SK-N-SH (cell line): ENCODE measurements at places on chromosomes 16 and 17.

- DNase-seq, result no peak
These were observed 9.7 kb downstream of the SPNS3 start for GRCh38 chr17:4443476-4443875.

DNA sequence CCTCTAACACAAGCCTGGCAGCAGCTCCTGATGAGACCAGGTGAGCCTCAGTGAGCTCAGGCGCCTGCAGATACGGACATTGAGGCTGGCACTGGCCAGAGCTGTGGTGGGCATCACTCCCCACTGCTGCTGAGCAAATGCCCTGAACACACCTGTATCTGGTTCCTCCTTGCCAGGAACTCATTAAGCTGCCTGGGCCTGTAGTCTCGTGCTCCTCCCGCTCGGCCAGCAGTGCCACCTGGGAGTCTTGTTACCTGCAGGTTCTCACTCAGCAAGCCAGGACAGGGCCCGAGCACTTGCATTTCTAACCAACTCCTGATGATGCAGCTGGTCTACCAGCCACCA is 13.3 kb downstream of the EIF4A3 start:
- no peak for DNase-seq

DNA sequence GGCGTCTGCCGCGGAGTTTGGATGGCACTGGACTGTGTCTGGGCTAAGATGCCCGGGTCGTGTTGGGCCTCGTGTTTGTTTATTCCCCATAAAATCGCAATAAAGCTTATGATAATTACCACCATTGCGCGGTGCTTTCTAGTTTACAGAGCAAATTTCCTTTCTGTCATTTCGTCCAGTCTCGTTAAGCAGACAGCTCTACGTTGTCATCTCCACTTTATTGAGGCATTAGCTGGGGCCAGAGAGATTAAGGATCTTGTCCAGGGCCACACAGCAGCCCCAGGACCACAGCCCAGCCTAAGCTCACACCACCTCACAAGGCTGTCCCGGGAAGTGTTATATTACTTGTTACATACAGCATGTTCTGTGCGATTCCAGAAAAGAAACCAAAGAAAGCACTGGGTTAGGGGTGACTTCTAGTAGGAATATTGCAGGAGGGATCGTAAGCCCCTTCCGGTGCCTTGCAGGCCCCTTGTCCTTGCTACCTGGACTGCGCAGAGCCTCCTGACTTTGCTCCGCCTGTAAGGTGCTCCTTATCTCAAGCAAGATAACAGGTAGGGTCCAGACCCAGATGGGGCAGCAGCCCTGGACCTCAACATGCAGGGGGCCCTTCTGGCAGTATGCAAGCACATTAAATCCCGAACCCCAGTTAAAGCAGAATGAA is 6.3 kb downstream of the NOS2 start:
- DNase-seq, result peak; percentile 42

GRCh38 chr16:85245307-85246172 is 133.3 kb upstream of the CIBAR2 start:
- DNase-seq, result peak; percentile 82

- DNase-seq, result no peak
These were observed 5.5 kb downstream of the USP6 start for GRCh38 chr17:5121186-5121841.

GRCh38 chr17:73934696-73935095 is 268.8 kb upstream of the RPL38 start:
- no peak for DNase-seq

GRCh38 chr17:32623196-32623595 is 136.4 kb downstream of the CDK5R1 start:
- no peak for DNase-seq

- peak; percentile 50 for DNase-seq
These were observed 3.1 kb upstream of the MIF4GD start for GRCh38 chr17:75273977-75274708.

GRCh38 chr17:44794851-44795413 is 35.2 kb downstream of the GJC1 start:
- no peak for DNase-seq

DNA sequence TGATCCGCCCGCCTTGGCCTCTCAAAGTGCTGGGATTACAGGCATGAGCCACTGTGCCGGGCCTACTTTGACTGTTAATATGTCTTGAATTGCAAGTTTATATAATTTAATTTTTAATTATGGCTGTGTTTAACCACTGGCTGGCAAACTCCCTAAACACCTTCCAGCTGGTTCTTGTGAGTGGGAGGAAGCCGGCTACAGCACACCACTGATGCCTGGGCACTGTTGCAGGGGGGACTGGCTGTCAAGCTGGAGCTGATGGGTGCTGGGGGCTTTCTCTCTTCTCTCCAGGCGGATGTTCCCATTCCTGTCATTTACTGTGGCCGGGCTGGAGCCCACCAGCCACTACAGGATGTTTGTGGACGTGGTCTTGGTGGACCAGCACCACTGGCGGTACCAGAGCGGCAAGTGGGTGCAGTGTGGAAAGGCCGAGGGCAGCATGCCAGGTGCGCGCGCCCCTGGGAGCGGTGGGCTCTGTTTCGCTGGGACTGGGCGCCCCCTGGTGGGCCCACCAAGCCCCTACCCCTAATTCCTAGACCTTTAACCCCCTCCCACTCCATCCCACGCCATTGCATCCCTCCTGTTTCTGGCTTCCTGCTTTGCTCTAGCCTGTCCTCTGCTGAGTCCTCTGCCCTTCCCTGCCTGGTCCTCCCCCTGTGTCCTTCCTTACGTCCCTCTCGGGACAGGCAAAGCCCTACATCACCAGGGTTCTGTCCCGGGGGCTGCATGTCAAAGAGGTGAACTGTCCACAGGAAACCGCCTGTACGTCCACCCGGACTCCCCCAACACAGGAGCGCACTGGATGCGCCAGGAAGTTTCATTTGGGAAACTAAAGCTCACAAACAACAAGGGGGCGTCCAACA is 9.5 kb downstream of the TBX21 start:
- peak; percentile 95 for DNase-seq

GRCh38 chr16:21167360-21167759 is 8.9 kb downstream of the LDAF1 start:
- DNase-seq, result no peak

GRCh38 chr16:1054660-1055556 is 17.6 kb upstream of the SSTR5 start:
- DNase-seq, result peak; percentile 91

GRCh38 chr16:73572135-73572828 is 524.4 kb upstream of the ZFHX3 start:
- DNase-seq, result no peak

- DNase-seq, result no peak
These were observed 145.9 kb upstream of the CIBAR2 start for GRCh38 chr16:85258166-85258565.

GRCh38 chr17:83136931-83137330 is 57.5 kb downstream of the METRNL start:
- DNase-seq, result no peak

- peak; percentile 67 for DNase-seq
These were observed 15.0 kb downstream of the TRPV1 start for GRCh38 chr17:3594051-3594800.

GRCh38 chr17:6660805-6661463 is 9.4 kb downstream of the C17orf100 start:
- DNase-seq, result no peak

GRCh38 chr16:11757671-11758545 is 15.3 kb upstream of the TXNDC11 start:
- no peak for DNase-seq

DNA sequence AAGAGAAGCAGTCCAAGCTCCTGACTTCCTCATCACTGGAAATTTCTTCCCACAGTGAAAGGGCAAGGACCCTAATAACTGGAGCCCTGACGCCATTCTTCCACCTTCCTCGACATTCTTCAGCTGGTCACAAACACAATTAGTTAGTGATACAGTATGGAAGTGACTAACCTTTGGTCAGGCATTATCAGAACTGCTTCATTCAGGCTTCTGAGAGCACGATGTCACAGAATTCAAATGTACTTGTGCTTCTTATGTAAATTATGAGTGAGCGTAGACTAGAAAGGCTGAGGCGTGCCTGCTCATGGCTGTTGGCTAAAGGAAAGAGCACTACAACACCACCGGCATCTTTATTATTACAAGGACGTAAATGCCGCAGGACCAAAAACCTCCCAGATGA is 302.9 kb upstream of the AXIN2 start:
- DNase-seq, result no peak

- peak; percentile 45 for DNase-seq
These were observed 4.2 kb downstream of the CDK3 start for GRCh38 chr17:76004750-76005262.

- no peak for DNase-seq
These were observed 22.4 kb downstream of the SOCS3 start for GRCh38 chr17:78337244-78338109.

- DNase-seq, result no peak
These were observed 43.7 kb downstream of the USP22 start for GRCh38 chr17:20999044-20999573.

DNA sequence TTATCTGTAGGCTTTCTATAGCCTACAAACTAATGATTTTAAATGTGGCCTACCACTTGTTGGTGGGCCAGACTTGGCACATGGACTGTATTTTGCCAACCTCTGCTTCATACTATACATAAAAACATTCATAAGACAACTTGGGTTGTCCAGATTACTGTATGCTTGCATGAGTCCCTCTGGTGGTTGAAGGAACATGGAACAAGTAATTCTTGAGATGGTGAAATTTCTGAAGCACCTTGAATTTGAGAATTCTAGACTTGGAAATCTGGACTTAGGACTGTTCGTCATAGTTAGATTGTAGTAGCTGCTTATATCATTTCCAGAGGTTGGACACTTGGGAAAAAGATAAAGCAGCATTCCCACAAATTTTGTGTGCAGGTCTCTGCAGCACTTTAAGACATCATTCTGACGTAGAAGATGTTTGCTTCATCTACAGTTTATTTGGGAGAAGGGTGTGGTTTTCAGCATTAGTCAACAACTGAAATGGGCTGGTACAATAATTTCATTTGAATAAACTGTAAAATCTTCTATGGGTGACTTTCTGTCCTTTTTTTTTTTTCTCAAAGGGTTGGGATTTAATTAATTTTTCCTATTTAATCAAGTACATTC is 31.2 kb downstream of the NFATC3 start:
- DNase-seq, result no peak

DNA sequence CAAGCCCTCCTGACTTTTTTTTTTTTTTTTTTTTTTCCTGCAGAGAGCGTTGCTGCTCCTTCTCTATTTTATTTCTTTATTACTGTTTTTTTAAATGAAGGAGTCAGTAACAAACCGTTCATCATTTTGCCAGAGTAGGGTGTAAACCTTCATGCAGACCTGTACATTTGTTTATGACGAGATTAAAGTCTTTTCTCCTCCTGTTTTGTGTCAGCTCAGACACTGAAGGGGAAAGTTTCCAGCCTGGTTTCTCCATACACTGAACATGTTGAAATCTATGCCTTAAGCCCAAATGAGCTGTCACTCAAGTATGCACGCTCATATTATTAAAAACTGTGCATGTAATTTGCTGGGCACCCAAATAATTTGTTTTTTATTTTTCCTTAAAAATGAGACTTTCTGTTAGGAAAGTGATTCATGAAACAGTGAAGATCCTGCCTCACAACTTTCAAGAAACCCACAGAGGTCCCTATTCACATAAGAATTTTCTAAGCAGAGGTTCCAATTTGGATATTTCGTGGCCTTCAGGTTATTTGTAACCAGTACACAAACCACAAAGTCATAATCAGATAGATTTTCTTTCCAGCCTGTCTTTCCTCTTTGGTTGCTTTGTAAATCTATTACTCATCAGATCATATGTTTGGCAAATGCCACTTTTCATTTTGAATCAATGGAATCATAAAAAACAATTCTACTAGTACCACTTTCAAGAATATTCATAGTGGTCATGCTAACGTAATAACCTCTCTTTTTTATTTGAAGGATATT is 700.3 kb downstream of the MAF start:
- DNase-seq, result no peak

GRCh38 chr16:11353158-11353557 is 7.9 kb downstream of the RMI2 start:
- no peak for DNase-seq

- DNase-seq, result no peak
These were observed 52.8 kb downstream of the USP10 start for GRCh38 chr16:84752600-84752999.

- DNase-seq, result no peak
These were observed 42.1 kb downstream of the GPRC5B start for GRCh38 chr16:19842426-19843157.

- DNase-seq, result no peak
These were observed 90.9 kb upstream of the CORO6 start for GRCh38 chr17:29713626-29714025.

DNA sequence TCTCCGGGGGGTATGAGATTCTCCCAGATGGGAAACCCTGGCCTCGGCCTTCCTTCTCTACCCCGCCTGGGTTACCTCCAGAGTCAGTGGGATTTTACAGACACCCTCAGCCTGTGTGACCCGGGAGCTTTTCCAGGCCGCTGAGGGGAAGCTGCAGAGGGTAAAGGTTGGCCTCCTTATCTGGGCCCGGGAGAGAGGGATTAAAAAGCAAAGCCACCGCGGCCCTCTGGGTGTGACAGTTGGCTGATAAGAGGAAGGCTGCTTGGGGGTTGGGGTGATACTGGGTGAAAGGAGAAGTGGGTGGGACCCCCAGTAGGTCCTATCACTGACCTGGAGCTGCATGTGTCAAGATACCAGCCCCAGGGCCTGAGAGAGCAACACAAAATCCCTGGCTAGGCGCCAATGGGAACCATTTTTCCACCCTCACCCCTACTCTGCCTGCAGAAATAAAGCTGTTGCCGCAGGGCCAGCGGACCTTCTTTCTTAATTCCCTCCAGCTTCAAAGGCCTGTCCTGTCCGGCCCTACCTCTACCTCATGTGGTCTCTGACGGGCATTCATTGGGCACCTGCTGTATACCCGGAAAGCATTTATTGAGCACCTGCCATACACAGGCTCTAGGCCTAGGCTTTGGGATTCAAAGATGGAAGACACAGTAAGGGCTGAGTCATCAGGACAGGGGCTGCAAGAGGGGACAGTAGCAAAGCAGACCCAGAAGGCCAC is 77.6 kb upstream of the GSE1 start:
- no peak for DNase-seq

DNA sequence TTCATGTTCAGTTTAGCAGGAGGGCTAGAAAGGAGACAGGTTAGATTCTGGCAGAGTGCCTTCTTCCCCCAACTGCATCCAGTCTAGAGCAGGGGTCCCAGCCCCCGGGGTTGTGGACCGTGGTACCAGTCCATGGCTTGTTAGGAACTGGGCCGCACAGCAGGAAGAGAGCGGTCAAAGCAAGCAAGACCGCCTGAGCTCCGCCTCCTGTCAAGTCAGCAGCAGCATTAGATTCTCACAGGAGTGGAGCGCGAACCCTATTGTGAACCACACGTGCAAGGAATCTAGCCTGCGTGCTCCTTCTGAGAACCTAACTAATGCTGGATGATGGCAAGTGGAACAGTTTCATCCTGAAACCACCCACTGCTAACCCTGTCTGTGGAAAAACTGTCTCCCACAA is 95.0 kb downstream of the HIC1 start:
- no peak for DNase-seq
